ENCODE measurements at places on chromosomes 7 and 10.

- no peaks in the 10 kb centered on the region for H3K36me3 ChIP-seq
- H3K4me3 ChIP-seq: no peak overlapping the region
- H3K27me3 ChIP-seq: no peaks in the 10 kb centered on the region
- DNase-seq: no peak
- no peak overlapping the region for H3K27ac ChIP-seq
These were observed 15.4 kb upstream of the MYL7 start for GRCh38 chr7:44156453-44157010.

DNA sequence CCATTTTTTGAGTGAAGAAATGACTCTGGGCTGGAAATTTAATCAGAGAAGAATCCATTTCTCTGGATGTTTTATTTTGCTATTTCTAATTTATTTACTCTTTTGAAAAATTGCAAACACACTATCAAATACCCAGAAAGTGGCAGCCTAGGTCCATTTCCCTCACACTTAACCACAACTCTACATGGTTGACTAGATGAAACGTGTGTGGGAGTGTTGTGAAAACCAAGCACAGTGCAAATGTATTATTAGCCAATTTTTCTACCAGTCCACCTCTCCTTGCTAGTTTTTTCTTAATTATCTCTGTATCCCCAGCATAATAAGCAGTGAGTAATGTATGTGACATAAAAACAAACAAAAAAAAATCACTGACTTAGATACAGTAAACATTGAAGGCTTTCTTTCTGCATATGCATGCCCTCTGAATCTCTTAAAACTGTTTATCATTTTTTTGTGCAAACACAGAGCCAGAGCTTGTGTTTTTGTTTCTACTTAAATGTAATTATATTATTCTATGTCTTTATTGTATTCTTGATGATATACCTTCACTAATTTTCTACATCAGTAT, 30.9 kb downstream of the SCIN start:
- H3K4me1 ChIP-seq: no peaks in the 10 kb centered on the region
- DNase-seq: no peak
- H3K4me3 ChIP-seq: no peak overlapping the region
- no peak overlapping the region for H3K27ac ChIP-seq
- H3K27me3 ChIP-seq: no peaks in the 10 kb centered on the region

DNA sequence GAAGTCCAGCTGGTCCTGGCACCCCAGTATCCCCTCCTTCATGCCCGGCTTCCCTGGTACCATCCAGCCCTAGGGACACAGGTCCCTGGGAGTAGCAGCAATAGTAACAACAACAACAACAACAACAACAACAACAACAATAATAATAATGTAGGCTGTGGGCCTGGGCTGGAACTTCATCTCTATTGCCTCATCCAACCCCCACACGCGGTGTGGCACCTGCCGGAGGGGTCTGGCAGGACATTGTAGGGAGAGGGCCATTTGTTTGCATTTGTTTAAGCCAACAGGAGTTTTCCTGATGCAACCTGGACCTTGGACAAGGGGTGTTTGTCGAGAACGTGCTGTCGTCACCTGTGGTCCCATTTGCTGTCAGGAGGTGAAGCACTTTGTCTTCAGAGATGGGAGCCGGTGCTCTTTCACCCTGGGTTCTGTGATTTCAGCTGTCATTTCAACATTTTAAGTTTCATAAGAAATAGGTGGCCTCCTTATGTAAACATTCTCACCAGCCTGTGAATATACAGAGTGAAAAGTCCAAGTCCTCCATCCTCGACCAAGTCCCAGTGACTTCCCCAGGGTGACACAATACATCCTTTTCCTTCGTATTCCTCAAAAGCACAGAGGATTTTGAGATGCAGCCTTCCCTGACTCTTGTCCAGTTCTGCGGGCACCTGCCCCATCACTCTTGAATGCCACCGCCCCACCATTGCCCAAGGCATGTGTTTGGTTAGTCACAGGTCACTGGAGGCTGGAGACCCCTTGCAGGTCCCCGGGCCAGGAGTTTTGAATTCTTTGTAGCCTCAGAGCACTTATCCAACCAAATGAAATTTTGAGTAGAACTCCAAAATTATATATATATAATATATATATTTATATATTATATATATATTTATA, 9.2 kb downstream of the LHPP start:
- H3K4me1 ChIP-seq: no peaks in the 10 kb centered on the region
- DNase-seq: no peak
- H3K27ac ChIP-seq: no peak overlapping the region
- H3K27me3 ChIP-seq: no peaks in the 10 kb centered on the region
- no peaks in the 10 kb centered on the region for H3K36me3 ChIP-seq
- no peak overlapping the region for H3K4me3 ChIP-seq

DNA sequence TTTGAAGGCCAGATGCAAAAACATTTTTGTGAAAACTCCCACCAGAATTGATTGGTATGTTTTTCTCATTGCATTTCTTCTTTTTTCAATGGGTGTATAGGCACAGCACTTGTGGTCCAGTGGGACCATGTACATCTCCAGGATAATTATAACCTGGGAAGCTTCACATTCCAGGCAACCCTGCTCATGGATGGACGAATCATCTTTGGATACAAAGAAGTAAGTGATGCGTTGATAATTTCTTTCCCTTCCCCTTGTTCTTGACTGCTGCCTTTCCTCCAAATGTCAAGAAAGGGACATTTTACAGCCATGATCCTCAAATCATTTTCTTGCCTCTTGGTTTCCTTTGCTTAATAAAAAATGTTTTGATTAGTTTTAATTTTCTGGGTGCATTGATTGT, 331.5 kb downstream of the PLXDC2 start:
- no peaks in the 10 kb centered on the region for H3K4me1 ChIP-seq
- DNase-seq: no peak
- H3K27me3 ChIP-seq: no peaks in the 10 kb centered on the region
- H3K27ac ChIP-seq: no peak overlapping the region

GRCh38 chr7:139587535-139587934, 64.0 kb downstream of the CLEC2L start:
- no peak for DNase-seq
- H3K27ac ChIP-seq: no peak overlapping the region
- H3K4me1 ChIP-seq: no peaks in the 10 kb centered on the region

All from breast epithelium (tissue), 4 donors.